ENCODE measurements at places on chromosomes 11 and 22. TPM values are rescaled to one million over a fixed set of nuclear protein-coding genes. Genes with fewer than 3 reads are reported as not detected.
A peak's percentile ranks its signal among the peaks of the same experiment; 100 is the strongest.

- no peak for DNase-seq
These were observed 97.6 kb downstream of the SLC1A2 start for GRCh38 chr11:35321532-35322317.

DNA sequence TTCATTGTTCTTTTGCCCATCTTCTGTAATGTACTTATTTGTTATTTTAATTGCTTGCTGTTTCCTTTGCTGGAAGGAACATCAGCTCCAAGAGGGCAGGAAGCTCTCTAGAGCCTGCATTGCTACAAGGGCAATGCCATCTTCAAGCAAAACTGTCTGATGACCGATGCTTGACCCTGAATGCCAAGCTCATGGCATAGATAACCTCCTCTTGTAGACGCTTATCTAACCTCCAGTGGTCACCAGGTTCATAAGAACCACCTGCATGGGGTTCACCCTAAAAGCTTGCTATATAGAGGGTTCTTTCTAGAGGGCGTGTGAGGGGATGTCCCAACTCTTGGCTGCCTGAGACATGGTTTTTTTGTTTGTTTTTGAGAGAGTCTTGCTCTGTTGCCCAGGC, 16.5 kb downstream of the FADS3 start:
- no peak for DNase-seq

CHKB gene
- 60.3 TPM for total RNA-seq

DNA sequence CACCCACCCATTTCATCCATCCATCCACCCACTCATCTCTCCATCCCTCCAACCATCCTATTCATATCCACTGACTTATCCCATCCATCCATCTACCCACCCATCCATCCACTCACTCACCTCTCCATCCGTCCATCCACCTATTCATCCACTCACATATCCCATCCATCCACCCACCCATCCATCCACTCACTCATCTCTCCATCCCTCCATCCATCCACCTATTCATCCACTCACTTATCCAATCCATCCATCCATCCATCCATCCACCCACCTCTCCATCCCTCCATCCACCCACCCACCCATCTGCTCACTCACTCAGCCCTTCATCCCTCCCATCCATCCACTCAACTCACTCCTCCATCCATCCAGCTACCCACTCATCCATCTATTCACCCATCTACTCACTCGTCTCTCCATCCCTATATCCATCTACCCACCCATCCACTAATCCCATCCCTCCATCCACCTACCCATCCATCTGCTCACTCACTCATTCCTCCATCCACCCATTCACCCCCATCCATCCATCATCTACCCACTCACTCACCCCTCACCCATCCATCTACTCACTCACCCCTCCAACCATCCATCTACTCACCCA, 36.2 kb downstream of the TRMU start:
- DNase-seq: no peak

IFITM10 gene
- 0.07 TPM for total RNA-seq

DNA sequence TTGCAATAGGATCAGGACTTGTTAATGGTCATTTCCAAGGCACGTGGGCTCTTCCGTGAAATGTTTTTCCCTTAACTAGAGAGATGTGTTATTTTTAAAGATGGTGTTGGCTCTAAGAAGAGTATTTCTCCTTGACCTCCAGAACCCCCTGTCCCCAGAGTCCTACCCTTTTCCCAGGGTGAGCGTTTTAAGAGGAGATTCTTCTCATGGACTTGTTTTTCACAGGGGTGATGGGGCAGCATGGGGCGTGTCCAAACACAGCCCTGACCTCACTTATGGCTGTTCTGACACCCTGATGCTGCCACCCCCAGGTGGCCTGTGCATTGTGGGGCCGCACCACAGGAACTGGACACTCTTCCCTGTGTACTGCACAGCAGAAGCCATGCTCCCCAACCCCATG, 335.7 kb downstream of the TBC1D22A start:
- DNase-seq: no peak

ACER3 gene
- total RNA-seq: 10.2 TPM

GRCh38 chr11:79262221-79262620, 178.6 kb downstream of the TENM4 start:
- DNase-seq: no peak

GRCh38 chr22:20982563-20982882, 426 bp downstream of the LZTR1 start:
- no peak for DNase-seq

DNA sequence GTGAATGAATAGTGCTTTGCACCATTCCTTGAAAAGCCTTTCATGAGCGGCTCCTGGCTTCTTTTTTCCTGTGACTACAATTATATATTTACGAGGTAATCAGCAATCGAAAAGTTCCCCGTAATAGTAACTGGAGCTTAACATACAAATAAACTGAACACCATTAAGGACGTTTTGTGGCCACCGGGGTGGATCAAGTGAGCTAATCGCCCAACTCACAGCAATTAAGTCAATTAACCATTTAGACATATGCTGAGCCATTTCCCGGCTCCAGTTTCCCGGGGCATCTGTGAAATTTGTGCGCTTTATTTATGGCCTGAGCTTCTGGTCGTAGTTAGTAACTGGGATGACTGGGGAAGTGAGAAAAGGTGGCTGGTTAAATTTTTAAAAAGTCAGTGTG, 465.2 kb downstream of the MIAT start:
- DNase-seq: no peak

DNA sequence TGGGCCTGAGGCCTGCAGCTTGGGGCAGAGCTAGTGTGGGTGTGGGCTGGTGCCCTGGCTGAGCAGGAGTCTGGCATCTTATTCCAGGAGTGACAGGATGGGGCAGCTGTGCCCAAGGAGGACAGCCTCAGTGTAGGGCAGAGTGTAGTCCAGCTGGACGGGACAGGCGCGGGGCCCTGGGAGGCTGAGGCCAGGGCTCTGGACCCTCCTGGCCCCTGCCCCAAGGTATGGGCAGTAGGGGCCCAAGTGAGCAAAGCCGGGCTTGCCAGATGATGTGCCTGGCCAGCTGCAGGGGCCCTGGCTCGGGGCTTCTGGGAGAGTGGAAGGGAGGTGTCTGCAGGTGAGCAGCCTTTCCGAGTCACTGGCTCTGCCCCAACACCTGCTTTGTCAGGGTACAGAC, 1190.9 kb downstream of the BRD1 start:
- DNase-seq: no peak

GRCh38 chr11:33001751-33002542, 13.7 kb upstream of the DEPDC7 start:
- DNase-seq: no peak

DNA sequence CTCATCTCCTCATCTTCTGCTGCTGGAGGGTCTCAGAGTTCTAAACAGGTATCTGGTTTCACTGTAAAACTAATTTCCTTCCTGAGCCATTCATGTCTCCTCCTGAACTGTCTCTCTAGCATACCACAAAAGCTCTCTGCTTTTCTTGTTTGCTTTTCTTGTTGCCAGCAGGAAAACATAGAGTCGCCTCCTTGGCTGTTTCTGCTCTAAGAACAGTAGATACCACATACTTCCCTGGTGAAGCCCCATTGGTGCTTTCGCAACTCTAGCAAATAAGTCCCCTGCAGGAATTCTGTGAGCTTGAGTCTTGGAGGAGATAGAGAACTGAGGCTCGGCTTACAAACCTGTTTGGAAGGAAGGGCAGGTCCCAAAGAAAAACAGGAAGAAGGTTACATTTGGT, 7.0 kb downstream of the DIXDC1 start:
- DNase-seq: no peak

- DNase-seq: no peak
These were observed 41.0 kb upstream of the XKR3 start for GRCh38 chr22:16866167-16866566.

MRGPRE gene
- total RNA-seq: not detected

- no peak for DNase-seq
These were observed 762.8 kb downstream of the FAM181B start for GRCh38 chr11:81970886-81971285.

- no peak for DNase-seq
These were observed 309.5 kb downstream of the CTTN start for GRCh38 chr11:70707821-70708220.

DNA sequence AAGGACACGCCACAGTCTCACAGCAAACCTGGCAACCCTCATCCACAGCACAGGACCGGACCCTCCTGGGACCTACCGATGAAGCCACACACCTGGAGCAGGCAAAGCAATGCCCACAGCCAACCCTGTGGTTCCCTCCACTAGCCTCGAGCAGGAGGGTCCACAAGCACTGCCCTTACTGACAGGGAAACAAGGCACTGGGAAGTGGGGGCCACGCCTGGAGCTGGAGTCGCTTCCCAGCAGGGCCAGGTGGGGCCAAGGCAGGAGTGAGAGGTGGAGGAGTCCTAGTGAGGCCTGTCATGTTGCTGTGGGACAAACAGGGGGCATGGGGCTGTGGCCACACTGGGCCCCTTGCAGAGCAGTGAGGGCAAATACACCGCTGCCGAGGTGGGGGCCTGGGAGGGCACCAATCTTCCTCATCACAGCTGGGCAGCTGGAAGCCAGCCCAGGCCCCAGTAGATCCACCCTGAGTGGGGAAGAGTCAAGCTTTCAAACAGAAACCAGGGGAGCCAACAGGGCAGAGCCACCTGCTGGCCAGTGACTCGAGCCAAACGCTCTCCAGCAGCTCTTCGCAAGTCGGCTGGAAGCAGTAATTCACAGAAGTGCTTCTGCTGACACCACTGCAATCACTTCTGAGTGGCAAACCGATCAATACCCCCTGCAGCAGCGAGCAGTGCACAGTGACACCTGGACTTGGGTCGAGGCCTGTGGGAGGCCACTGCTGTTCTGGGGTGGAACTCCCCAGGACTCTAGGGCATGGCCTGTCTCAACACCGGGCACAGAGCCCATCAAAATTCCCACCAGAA, 13.7 kb downstream of the SULT4A1 start:
- DNase-seq: no peak

DNA sequence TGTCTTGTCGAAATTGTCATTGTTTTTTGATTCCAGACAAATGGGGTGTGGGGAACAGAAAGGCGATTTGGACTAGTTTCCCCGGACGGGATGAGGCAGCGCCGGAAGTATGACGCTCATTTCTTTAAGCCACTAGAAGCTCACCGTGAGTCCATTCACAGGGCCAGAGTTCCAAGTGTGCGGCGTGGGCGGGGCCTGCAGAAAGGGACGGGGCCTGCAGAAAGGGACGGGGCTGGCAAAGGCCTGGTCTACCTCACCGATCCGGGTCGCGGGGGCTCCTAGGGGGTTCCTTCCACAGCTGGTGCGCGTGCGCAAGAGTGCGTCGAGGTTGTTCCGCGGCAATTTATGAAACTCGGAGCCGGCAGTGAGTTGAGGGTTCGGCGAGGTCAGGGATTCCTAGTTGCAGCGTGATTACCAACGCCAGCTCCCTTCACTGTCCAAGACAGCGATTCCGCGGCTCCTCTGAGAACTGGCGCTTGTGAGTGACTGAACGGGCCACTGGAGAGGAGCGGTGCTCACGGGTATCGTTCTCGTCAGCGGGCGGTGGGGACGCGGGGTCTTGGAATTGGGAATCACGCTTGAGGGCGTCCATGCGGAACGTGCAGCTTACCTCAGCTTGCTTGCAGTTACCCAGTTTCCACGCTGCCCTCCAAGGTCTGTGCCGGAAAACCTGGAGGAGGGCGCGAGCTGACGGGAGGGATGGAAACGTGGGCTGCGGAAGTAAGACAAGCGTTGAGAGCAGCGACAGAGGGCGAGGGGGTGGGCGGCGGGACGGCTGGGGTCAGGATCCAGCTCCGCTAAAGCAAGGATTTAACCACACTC, at the start of gene ZNF215:
ZNF215 (plus strand) TSS at position 219 of the 822 bp plus-strand sequence. CDS start 5,847 bp downstream, outside the sequence.
- peak; percentile 83 for DNase-seq

DNA sequence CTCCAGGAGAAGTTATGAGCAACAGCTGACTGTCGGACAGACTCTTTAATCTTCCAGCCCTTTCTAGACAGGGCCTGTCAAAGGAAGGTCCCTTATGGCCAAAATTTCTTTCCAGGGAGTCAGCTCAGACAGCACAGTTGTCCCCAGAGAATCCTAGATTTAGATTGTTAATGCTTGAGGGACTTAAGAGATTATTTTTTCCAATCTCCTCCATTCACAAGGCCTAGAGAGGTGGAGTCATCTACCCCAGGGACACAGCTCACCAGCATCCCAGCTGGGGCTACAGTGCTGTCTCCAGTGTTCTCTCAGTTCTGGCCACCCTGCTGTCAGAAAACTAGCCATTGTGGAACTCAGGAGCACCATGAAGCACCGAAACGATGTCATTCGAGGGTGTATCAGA, 7.8 kb downstream of the DSCAML1 start:
- DNase-seq: no peak

DNA sequence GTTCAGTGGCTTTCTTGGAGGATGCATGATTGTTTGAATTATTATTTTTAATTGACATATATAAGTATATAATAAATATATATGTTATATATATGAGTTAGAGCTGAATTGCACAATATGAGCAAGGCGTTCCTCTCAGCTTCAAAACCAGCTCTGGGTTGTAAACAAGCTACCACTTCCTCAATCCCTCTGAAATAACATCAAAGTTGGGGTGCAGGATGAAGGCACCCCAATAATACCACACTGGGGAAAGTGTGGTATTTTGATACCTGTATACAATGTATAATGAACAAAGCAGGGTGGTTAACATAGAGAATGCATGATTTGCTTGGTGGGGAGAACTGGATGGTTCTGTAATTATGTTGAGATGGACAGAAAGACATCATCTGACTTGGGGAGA, 1.7 kb upstream of the SORL1 start:
- DNase-seq: no peak

HBG1 gene
- total RNA-seq: not detected

- DNase-seq: no peak
These were observed 13.8 kb downstream of the LTO1 start for GRCh38 chr11:69661413-69661715.

DNA sequence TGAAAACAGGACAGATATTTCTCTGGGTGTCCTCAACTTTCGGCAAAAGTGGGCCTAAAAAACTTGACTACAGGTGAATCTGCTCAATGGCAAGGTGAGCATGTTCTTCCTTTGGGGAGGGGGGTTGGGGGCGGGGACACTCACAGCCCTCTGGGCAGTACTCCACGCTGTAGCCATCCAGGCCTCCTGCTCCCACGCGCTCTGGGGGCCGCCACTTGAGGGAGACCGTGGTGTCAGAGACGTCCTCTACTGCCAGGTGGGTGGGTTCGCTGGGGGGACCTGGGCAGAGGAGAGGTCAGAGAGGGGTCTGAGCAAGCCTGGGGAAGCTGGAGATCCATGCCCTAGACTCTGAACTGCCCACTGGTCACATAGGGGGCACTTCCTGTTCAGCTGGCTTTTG, 16.8 kb downstream of the MYBPC3 start:
- DNase-seq: no peak

GRCh38 chr22:36891646-36892045, 21.8 kb upstream of the CSF2RB start:
- no peak for DNase-seq

TCN1 gene
- total RNA-seq: not detected

DNA sequence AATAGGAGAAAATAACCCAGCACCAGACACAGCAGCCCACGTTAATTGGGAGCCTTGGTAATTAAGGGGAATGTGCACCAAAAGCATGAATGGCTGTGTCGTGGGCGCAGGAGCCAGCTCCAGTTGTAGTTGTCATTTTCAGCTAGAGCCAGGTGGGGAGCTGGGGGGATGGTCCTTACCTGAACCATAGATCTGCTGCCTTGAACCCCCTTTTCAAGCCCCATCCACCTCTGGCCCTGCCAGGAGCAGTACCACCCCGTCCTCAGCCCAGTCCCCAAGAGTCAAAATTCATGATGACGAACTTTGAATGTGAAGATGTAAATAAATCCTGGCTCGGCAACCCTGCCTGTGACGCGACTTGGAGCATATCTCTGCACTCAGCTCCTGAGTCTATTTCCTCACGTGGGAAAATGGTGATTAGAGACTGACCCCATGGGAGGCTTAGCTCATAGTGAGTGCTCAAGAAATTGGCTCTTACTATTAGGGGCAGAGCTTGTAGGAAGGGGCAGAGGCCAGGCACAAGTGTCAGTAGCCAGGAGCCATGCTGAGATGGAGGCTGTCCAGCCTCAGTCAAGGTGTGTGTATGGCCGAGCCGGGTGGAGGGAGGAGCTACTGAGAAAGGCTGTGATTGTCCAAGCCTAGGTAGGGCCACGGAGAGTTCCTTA, 794 bp upstream of the FXYD6 start:
- DNase-seq: no peak
